ENCODE measurements at places on chromosomes 7 and 10.

GRCh38 chr7:45021604-45022296 lies 21.7 kb downstream of the CCM2 start:
- no peak for DNase-seq

DNA sequence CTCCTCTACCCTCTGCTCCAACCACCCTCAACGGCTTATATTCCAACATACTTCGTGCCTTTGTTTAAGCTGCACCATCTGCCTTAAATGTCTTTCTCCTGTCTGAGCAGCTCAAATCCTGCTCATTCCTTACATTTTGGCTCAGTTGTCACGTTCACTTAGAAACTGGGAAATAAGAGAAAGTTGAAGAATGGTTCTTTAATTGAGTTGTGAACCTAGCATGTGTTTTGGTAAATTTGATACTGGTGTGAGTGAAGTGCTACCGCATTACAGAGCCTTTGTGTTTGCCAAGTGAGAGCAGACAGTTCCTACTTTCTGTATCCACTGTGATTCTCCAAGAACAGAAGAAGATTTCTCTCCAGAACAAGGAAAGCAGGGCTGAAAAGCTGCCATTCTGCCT lies 54.3 kb downstream of the EPDR1 start:
- DNase-seq, result no peak

DNA sequence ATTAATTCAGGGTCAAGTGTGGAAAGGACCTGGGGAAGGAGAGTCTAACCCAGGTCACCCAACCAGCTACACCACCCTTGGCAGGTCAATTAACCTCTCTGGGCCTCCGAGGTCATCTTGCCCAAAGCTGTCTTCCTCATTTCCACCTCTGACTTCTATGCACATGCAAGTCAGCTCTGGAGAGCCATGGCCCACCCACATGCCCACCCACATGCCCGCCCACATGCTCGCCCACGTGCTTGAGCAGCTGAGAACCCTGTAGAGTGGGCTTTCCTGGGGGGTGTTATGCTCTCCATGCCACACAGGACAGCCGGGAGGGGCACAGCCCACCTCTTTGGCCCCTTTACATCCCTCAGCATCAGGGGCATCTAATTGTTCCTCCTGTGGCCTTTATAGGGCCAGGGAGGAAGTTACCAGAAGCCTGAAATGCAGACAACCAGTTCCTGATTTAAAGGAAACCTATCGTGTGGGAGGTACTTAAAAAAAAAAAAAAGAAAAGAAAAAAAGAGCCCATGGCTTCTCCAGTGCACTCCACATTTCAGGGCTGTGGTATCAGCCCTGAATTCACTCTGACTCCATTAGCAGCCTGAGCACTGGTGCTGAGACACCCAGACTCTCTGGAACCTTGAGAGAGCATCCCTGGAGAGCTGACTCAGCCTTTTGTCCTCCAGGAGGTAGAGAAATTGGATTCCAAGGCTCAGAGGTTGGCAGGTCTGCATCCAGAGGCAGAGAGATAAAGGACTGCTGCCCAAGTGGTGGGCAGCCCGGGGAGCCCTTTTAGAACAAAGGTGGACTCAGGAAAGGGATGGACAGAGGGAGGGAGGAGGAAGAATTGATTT lies 176.2 kb upstream of the ZMIZ1 start:
- DNase-seq, result no peak

DNA sequence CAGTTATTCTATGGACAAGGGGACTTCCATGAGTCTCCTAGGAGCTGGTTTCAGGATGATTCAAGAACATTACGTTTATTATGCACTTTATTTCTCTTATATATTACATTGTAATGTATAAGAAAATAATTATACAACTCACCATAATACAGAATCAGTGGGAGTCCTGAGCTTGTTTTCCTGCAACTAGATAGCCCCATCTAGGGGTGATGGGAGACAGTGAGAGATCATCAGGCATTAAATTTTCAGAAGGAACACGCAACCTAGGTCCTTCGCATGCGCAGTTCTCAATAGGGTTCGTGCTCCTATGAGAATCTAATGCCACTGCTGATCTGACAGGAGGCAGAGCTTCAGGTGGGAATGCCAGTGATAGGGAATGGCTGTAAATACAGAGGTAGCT lies 137.9 kb downstream of the ANKRD30A start:
- DNase-seq, result no peak

- no peak for DNase-seq
Observed at GRCh38 chr10:34175121-34175520, 640.0 kb downstream of the PARD3 start.

GRCh38 chr7:120160166-120160565 lies 112.8 kb upstream of the KCND2 start:
- DNase-seq, result no peak

GRCh38 chr10:129440247-129440646 lies 26.8 kb upstream of the MGMT start:
- DNase-seq, result no peak

Data from mesothelial cell of epicardium (in vitro differentiated cells).